ENCODE measurements at places on chromosomes 2 and 18.

GRCh38 chr2:140526575-140526974 is 1604.2 kb downstream of the LRP1B start:
- no peak for DNase-seq

DNA sequence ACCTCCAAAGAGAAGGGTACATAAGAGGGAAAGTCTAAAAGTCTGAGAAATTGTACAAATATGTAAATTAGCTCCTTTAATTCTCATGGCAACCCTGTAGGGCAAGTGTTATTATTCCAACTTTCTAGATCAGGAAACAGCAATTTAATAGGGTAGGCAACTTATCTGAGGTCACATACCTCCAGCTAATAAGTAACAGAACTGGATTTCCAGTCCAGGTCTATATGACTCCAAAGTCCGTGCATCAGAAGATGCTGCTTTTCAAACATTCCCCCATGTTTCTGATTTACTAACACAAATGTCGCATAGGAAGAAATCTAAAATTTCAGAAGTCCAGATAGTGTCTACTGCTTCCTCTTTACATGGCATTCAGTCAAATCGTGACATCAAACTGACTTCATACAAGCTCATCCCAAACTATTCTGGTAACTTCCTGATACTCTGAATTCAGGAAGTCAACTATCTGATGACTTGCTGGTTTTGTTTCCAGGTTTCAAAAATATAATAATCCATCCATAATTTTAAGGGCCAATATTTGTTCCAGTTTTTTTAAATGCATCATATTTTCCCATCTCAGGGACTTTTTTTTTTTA is 419.3 kb upstream of the ACVR2A start:
- no peak for DNase-seq

DNA sequence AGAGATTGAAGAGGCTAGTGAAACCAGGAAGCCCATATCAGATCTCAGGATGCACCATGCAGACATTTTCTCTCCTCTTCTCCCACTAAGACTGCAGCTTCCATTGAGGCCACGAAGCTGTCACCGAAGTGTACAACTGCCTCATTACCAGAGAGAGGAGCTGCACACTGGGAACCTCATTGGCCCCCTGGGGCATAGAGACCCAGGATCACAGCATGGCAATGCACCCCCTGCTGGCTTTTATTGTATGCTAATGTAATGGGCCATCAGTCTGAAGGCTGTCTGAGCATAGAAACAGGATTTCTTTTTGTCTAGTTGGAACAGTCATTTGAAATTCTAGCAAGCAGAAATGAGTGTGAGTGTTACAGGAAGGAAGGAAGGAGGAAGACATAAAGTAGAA is 861.6 kb upstream of the CELF4 start:
- no peak for DNase-seq

GRCh38 chr2:8977758-8978157 is 25.7 kb downstream of the MBOAT2 start:
- DNase-seq: no peak

- DNase-seq: peak; percentile 44
These were observed 144.2 kb downstream of the SUCLG1 start for GRCh38 chr2:84314901-84315330.

GRCh38 chr2:105078906-105079495 is 41.1 kb downstream of the MRPS9 start:
- no peak for DNase-seq

DNA sequence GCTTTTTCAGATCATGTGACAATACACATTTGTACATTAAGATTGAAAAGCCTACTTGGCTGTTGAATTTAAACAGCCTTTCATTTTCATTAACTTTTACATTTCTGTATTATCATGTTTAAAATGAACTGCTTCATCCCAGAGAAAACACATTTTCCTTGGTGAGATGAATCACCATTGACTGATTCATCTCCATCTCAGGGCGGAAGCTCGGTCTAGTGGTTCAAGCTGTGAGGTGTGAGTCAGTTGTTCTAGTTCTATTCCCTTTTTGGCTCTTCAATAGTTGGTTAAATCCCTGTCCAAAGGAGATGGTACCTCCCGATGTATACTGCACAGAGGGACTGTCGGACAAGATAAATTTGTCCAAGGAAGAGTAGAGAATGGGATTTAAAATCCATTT is 189.7 kb downstream of the ADCYAP1 start:
- DNase-seq: no peak

DNA sequence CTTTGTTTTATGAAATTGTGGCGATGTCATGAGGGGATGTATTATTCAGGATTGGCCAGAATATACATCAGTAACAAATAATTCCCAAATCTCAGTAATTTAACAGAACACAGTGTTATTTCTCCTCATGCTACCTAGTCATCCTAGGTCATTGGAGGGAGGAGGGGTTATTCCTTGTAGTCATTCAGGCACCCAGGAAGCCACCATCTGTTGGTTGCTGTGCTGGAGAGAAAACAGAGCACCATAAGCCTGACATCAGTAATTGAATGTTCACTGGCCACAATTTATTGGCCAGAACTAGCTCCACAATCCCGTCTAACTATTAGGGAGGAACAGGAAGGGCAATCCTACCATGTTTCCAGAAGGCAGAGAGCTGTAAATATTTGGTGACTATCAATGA is 303.5 kb upstream of the CELF4 start:
- no peak for DNase-seq

DNA sequence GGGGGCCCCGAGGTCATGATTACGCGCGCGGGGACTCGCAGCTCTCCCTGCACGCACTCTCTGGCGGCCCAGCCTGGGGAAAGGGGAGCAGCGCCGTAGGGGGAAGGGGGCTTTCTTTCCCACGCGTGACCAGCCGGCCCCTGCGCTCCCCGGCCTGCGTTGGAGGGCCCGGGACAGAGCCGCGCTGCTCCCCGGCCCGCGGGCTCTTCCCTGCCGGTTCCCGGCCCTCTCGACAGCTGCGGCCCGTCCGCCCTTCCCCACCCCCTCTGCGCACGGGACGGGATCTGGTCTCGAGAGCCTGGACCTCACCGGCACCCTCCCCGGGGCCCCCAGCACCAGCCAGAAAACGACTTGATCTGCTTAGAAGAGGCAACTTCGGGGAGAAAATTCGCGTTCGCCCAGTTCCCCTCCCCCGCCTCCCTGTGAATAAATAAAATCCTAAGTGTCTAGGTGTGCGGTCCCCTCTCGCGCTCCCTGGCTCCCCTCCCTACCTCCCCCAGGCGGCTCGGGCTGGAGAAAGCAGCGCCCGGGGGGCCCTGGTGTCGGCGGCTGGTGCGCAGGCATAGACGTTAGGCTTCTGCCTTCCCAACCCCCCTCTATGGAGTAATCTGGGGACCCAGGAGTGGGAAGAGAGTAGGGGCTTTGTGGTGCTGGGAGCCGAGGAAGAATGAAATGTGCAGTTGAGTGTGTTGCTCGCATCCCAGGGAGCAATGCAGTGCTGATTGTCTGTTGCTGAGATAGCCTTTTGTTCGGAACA is 803 bp upstream of the FIGN start:
- DNase-seq: no peak

- DNase-seq: no peak
These were observed 91.7 kb upstream of the MCFD2 start for GRCh38 chr2:47007223-47007825.

- no peak for DNase-seq
These were observed 96.8 kb downstream of the VAPA start for GRCh38 chr18:10010611-10011015.
